ENCODE measurements at places on chromosomes 12 and 14. TPM values are rescaled to one million over a fixed set of nuclear protein-coding genes. Genes with fewer than 3 reads are reported as not detected.

The OR10G3 gene
- total RNA-seq: not detected

The BDKRB2 gene
- total RNA-seq: 0.34 TPM

The TBX3 gene
- total RNA-seq: 2.4 TPM

The OVCH1 gene
- total RNA-seq: not detected

The DNAJC22 gene
- 1.1 TPM for total RNA-seq

The GZMB gene
- not detected for total RNA-seq

The SUSD6 gene
- 19.6 TPM for total RNA-seq
